ENCODE measurements at places on chromosomes 16 and 17. TPM values are rescaled to one million over a fixed set of nuclear protein-coding genes. Genes with fewer than 3 reads are reported as not detected.
A peak's percentile ranks its signal among the peaks of the same experiment; 100 is the strongest.

GRCh38 chr17:77555121-77555591 is 403.3 kb upstream of the TNRC6C start:
- no peaks in the 10 kb centered on the region for H3K4me1 ChIP-seq
- no peak for DNase-seq
- no peak overlapping the region for H3K4me3 ChIP-seq
- H3K27ac ChIP-seq, result no peak overlapping the region
- no peaks in the 10 kb centered on the region for H3K36me3 ChIP-seq

GRCh38 chr16:10387188-10387617 is 1.3 kb downstream of the ATF7IP2 start:
- H3K36me3 ChIP-seq, result no peaks in the 10 kb centered on the region
- H3K4me1 ChIP-seq, result peaks cover 9% of the 10 kb centered on the region
- DNase-seq, result no peak
- H3K27me3 ChIP-seq, result no peaks in the 10 kb centered on the region
- no peak overlapping the region for H3K27ac ChIP-seq

DNA sequence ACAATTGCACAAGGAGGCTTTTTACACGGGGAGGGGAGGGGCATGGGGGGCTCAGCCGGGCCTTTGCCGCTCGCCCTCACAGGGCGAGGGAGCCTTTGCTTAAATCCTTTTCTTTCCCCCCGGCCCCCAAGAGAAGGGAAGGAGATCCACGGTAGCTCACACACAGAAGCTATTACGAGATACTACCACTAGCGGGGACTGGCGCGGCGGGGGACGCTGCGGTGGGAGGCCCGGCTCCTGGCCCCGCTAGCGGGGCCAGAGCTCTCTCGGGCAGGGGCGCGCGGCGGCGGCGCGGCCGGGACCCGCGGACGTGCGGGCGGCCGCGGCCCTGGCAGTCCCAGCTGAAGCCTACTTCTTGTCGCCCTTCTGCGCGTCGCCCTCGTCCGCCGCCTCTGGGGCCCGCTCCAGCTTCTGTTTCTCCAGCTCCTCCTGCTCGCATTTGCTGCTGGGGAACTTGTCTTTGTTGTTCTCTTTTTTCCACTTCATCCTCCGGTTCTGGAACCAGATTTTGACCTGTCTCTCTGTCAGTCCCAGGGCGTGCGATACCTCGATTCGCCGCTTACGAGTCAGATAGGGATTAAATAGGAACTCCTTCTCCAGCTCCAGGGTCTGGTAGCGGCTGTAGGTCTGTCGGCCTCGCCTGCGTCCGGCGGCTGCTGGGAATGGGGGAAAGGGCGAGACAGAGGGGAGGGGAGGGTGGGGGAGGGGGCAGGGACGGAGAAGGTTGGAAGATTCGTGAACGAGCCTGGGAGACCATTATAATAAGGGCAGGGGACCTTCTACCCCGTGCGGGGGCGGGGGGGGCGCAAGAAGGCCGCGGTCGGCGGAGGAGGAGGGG is 2.0 kb downstream of the HOXB8 start:
- peaks cover 52% of the 10 kb centered on the region for H3K4me1 ChIP-seq
- no peak for DNase-seq
- H3K36me3 ChIP-seq, result no peaks in the 10 kb centered on the region

GRCh38 chr16:13036600-13036999 is 135.2 kb downstream of the SHISA9 start:
- no peak overlapping the region for H3K27ac ChIP-seq
- DNase-seq, result peak; percentile 45
- no peaks in the 10 kb centered on the region for H3K27me3 ChIP-seq
- H3K4me3 ChIP-seq, result no peak overlapping the region

- H3K4me1 ChIP-seq, result no peaks in the 10 kb centered on the region
- no peaks in the 10 kb centered on the region for H3K27me3 ChIP-seq
- DNase-seq, result no peak
- no peak overlapping the region for H3K27ac ChIP-seq
- no peaks in the 10 kb centered on the region for H3K36me3 ChIP-seq
- H3K4me3 ChIP-seq, result no peak overlapping the region
These were observed 89.4 kb downstream of the ADCY9 start for GRCh38 chr16:4026854-4027253.

DNA sequence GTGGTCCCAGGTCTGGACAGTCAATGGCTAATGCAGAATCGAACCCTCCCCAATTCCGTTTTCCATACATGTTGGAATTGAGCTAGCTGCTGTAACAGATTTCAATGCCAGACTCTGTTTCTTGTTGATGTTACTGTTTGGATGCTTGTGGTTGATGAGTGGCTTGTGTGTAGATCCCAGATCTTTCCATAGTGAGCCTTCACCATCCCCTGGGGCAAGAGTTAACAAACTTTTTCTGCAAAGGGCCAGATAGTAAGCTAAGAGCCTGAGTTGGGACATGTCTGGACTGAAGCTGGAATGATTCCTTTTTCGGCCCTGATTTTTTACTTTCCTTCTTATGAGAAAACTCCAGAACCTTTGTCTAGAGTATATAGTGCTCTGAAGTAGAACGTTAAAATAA is 296.3 kb downstream of the CPPED1 start:
- H3K27ac ChIP-seq, result no peak overlapping the region
- no peaks in the 10 kb centered on the region for H3K27me3 ChIP-seq
- no peaks in the 10 kb centered on the region for H3K4me1 ChIP-seq
- H3K4me3 ChIP-seq, result no peak overlapping the region

MPHOSPH6 gene
- 29.2 TPM for total RNA-seq
